ENCODE measurements at places on chromosomes 1 and 21.

DNA sequence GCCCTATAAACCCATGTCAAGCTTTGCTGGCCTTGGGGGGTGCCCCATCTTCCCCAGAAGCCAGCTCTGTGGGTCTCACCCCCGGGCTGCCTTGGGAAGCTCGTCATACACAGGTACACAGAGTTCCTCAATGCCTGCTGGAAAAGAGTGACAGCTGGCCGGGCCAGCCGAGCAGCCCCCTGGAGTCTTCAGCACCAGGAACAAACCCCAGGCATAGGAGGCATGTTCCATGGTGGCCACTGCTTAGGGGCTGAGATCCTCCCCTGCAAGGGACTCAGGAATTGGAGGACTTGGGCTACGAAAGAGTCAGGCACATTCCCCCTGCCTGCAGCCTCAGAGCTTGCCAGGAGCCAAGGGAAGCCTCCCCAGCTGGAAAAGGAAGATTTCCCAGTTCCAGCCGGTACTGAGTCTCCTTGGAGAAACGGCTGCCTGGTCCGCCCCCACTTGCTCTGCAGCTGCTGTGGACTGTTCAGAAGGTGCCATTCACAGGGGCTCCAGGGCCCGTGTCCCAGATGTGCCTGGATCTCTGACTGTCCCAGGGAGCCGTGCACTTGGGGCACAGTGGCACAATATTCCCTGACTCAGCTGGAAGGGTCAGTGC, 89.5 kb downstream of the STUM start:
- DNase-seq: no peak

DNA sequence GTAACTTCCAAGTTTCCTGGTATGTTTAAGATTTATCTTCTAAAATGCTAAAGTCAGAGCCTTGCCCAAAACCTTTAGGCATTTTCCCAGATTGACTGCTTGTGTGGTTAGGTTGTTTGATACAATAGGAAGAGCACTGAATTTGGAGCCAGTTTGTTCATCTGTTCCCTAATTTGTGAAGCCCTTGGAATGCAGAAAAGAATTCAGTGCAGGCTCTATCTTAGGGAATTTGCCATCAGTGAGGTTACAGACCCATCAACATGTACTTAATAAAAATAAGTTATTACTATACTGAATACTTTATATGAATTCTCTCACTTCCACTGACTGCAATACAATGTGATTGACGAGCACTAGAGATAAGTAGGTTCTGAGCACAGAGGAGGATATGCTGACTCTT, 120.2 kb downstream of the PIK3R3 start:
- no peak for DNase-seq

DNA sequence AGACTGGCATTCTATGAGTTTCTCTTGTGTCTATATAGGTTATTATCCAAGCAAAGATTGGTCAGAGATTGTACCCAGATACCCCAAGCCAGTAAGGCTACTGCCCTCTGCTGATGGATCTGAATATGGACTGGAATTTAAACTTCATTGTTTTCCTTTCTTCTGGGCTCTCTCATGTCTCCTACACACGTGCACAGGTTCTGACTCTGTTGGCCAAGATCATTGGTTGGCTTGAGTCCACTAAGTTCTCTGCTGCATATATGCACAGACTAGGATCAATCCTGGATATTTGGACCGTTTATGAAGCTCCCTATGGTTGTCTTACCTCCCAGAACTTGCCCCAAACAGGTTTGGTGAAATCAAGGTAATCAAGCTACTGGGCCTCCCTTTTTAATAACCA, 69.7 kb downstream of the CC2D1B start:
- DNase-seq: peak; percentile 51

GRCh38 chr21:28111151-28111619, 881.5 kb downstream of the LTN1 start:
- no peak for DNase-seq

DNA sequence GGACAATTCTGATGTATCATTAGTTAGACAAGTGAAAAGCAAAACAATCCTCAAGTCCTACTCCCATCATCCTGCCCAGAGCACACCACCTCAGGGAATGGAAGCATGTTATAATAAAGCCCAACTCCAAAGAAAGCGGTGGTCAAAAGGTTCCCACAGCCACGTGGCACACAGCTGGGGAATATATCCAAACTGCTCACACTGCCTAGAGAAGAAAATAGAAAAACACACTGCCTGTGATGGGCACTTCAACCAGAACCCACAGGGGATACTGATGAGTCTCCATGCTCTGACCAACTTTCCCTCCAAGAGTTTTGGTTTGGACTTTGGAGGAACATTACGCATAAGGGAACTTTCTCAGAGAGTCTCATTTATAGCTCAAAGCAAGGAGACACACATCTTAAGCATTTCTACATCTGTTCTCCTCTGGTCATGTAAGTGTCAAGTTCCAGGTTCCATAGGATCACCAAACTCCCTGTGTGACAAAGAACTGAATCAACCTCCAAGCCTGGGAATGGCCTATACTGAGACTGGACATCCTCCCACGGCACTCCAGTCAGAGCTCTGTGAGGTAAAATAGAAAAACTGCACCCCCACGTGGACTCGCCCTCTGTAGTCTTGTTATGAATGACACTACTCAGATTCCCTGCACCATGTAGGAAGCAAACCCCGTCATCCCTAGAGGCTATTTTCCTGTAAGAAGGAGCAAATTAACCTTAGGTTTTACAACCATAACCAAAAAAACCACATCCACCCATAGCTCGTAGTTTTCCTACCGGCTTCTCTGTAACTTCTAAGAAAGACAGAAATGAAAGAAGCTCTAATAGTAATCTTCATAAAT, 12.2 kb downstream of the DSTYK start:
- DNase-seq: no peak

- DNase-seq: no peak
Measured at GRCh38 chr1:91651661-91652071, 151.0 kb downstream of the CDC7 start.

GRCh38 chr1:69739251-69739605, 171.5 kb downstream of the LRRC7 start:
- DNase-seq: no peak

GRCh38 chr1:207825719-207826556, 74.1 kb downstream of the CD46 start:
- peak; percentile 33 for DNase-seq

DNA sequence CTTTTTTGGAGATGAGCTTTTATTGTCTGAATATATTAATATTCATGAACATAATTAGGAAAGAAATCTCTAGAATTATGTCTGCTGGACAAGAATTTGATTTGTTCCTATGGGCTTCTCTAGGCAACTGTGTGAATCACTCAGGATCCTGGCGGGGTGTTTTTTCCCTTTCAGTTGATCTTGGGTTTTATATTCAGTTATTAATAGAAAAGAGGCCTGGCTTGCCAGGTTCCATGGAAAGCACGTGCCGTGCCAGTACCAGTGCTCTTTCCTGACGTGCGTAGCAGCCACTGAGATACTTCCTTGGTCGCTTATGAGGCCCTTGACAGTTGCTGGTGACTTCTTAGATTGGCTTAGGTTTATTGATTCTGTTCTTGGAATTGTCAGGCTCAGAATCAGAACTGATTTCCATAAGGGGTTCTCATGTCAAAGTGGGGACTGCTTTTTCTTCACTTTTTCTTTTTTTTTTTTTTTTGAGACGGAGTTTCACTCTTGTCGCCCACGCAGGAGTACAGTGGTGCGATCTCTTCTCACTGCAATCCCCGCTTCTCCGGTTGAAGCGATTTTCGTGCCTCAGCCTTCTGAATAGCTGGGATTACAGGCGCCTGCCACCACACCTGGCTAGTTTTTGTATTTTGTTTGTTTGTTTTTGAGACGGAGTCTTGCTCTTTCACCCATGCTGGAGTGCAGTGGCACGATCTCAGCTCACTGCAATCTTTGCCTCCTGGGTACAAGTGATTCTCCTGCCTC, 48.7 kb upstream of the KIF1B start:
- no peak for DNase-seq

DNA sequence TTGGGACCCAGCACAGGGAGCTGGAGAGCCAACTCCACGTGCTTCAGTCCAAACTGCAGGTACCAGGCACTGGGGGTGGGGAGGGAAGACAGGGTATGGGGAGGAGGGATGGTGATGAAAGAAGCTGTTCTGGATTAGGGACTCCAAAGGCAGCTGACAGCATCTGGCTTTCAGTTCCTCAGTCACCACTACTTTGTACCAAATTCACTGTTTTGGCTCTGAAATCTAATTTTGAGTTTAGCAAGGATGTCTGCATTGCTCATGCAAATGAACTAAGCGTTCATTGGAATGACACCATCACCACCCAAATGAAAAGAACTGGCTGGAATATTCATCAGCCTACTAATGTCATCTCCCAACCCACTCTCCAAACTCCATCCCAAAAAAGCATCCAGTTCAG, 8.7 kb downstream of the C1orf74 start:
- DNase-seq: no peak

DNA sequence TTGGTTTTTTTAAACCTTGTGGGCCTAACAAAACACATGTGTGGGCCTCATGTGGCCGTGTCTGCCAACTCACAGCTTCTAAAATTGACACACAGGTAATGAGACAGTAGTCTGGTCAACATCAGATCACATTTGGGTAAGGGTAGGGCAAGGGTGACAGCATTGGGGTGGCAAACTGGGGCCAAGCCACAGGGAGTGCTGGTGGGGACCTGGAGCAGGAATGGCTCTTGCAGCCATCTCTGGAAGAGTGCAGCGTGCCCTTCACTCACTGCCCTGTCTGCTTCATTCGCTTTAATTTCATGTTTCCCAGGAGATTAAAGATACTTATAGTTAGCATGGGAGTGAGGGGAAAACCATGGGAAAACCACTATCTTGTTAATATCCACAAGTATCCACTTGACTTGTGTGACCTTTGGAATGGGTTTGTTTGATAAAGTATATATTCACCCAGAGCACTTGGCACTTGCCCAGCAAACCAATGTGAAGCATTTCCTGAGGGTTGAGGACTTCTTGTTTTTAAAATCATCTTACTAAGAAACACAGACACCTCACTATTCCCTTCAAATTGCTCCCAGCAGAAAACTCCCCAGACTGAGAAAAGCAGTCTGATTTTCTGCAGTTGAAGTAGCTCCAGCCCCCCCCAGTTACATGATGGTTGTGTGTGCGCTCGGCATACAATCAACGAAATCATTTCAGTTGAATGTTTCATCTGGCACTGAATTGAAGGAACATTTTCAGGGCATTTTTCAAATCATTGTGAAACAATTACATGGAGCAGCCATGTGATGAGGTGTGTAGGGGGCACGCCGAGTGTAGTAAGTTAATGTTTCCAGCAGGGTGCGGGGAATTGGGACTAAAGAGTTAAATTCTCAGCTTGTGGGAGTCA, 175.7 kb downstream of the VPS13D start:
- no peak for DNase-seq

DNA sequence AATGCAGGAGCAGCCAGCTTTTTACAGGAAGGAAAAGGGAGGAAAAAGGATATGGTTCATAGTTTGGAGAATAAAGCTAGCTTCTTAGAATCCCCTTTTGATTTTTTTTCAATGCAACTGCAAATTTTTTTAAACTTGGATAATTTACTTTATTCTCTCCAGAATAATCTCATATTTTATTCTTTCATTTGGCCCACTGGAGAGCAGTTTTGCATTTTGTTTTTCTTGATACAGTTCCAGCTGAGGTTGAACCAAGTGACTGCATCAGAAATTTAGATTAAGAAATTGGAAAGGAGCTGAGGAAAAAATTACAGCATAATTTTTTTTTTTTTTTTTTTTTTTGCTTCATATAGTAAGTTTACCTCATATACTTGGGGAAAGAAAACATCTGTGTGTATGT, 22.8 kb downstream of the GABPA start:
- DNase-seq: peak; percentile 17

DNA sequence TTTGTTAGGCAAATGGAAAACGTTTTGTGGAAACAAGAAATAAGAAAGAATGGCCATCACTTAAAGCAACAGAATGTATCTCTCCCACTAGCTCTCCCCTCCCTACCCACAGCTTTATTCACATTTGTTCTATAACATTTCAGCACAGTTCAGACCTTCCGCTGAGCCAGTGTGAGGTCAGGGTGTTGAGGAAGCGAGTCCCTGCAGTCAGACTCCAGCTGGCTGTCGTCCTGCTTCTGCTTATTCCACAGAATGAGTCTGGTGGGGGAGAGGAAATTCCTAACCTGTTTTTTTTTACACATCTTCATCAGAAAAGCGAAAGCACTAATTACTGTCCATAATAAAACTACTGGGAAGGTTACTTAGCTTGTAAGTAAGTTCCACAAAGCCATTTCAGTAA, 39.0 kb downstream of the MRPL39 start:
- peak; percentile 83 for DNase-seq

GRCh38 chr1:160247053-160247452, 15.3 kb downstream of the DCAF8 start:
- no peak for DNase-seq

- DNase-seq: peak; percentile 41
Measured at GRCh38 chr21:33642896-33643657, 776 bp downstream of the ITSN1 start.

GRCh38 chr1:232382671-232383070, 247.3 kb downstream of the SIPA1L2 start:
- DNase-seq: no peak

- no peak for DNase-seq
Measured at GRCh38 chr1:5845376-5845775, 146.8 kb downstream of the NPHP4 start.

GRCh38 chr1:87450615-87451209, 122.0 kb downstream of the LMO4 start:
- no peak for DNase-seq

DNA sequence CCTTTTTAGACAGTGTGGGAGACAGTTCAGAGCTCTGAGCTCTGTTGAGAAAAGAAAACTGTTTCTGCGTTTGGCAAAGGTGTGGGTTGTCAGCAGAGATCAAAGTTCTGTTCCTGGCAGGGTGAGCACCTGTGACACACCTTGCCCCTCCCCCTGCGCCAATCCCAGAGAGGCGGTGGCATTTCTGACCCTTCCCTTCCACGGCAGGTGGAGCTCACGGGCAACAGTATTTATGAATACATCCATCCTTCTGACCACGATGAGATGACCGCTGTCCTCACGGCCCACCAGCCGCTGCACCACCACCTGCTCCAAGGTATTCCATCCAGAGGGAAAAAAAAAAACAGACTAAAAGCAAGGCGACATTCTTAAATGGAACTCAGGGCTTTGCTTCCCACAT, 20.7 kb downstream of the SIM2 start:
- DNase-seq: no peak

DNA sequence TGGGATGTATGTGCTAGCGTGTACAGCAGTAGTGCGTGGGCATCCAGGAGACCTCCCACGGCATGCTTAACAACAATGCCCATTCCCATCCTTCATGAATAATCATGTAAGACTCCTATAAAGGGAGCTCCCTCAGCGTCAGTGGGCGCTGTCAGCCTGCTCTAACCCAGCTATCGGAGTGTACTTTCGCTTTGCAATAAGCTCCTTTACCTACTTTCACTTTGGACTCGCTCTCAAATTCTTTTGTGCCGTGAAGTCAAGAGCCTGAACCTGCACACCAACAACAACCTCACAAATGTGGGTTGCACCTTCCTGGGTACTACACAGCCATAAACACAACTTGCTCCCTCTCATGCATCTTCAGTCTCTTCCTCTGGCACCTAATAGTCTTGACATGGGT, 114.8 kb upstream of the PAXBP1 start:
- DNase-seq: no peak

GRCh38 chr1:228208831-228209551, 1.1 kb downstream of the OBSCN start:
- DNase-seq: no peak

All from kidney capillary endothelial cell (primary cell).